ENCODE measurements at places on chromosomes 6 and 20. TPM values are rescaled to one million over a fixed set of nuclear protein-coding genes. Genes with fewer than 3 reads are reported as not detected.

The KIF25 gene
- 0.93 TPM for polyA plus RNA-seq

The CFB gene
- 1.7 TPM for polyA plus RNA-seq

The LY6G6F gene
- polyA plus RNA-seq: not detected

The SULF2 gene
- 98.5 TPM for polyA plus RNA-seq

DNA sequence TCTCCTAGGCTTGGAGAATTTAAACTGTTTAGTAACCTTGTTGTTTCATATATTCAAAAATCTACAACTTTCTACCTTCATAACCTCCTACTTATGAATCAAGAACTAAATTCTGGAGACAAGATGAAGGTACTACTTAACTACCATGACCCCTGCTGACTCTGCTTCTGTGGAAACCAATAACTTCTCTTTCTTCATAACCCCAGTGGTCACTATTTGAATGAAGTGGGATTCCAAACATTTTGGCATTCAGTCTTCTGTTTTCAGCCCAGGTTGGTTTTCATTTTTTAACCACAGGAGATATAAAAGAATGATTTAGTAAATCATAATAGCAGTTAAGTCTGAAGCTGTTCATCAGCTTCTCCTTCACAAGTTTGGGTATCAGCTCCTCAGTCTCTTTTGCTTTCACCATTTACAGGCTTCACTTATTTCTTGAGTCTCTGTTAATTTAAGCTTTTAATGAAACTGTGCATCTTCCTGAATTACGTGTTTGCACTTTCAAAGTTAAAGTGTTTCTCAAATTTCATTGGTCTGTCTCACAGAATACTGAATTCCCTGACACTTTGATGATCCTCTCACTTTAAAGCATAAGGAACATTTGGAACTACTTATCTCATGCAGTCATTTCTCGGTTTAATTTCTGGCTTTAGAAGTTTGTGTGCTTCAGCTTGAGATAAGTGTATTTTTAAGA is 9.5 kb downstream of the SENP6 start:
- no peak for DNase-seq

DNA sequence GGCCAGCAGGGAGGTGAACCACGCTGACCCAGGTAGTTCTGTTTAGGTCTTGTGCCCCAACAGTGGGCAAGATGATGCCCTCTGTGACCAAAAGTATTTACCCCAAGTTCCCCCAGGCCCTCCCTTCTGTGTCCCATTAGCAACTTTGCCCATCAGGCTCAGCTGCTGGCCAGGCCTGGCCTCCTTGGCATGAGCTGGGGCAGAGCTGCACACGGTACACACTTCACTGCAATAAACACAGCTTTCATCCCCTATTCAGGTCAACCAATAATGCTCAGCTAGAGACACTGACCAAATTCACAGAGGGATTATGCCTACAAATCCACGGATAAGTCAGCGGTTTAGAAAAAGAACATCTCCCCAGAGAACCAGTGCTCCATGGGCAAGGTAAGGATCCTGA is 103.7 kb downstream of the SLC23A2 start:
- DNase-seq: no peak
